NCI-H187 (cell line): ENCODE measurements at places on chromosomes 1 and 21.

DNA sequence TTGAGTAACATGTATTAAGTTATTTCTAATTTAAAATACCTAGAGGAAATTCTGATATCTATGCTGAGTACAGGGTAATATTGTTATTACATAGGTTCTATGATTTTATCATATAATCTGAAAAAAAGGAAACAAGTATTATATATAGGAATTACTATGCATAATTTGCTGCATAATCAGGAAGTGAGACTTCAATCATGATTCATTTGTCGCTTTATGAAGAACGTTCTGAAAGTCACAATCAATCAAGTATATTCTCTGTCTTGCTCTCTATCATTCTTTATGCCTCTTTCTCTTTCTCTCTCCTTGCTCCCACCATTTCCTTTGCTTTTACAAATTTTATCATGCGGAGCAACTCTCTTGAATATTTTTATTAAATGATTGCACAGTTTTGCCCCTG, 1130.3 kb downstream of the PLA2G4A start:
- DNase-seq, result no peak

GRCh38 chr1:226209307-226210059, 14.0 kb upstream of the MIXL1 start:
- no peak for DNase-seq

DNA sequence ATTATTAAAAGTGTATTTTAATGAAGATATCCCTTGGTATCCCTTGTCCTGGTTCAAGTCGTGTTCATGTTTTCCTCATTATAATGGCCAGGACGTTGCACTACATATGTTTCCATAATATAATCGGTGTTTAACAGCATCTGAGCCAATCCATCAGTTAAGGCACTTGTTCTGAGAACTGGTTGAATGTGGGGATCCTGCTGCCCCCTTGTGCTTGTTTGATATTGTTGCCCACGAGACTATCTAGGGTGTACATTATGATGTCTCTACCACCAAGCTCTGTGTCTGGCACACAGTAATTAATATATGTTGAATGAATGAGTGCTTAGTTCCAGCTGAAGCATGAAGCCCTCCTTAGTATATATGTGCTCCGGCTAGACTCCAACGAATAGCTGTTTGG, 193.0 kb downstream of the CACNA1E start:
- peak; percentile 56 for DNase-seq

DNA sequence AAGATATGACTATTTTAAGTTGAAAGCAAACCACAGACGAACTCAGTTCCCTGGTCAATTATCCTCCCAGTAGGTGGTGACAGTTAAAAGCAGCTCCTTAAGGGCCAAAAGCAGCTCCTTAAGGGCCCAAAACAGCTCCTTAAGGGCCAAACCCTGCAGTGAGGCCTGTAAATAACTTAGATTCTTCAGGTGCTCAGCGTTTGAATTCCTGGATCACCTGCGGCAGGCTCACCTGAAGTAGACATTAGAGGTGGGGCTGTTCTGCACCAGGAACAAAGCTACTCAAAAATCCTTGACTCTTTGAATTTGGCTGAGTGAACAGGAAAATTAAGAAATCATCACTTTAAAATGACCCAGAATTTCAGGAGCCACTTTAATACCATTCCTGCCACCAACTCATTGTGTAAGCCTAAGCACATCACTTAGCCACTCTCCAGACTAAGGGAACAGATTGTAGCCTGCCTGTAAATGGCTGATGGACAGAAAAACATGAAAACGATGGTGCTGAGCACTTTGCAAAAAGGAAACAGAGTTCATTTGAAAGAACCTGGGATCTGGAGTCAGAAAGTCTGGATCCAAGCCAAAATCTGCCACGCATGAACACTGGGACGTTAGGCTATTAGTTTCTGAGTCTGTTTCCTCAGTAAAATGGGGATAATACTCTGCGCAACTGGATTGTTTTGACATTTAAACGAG, 126.9 kb downstream of the LRIG2 start:
- peak; percentile 83 for DNase-seq

GRCh38 chr1:222547944-222548671, at the start of gene HHIPL2:
TSS of gene HHIPL2 (minus strand) at chr1:222548104. CDS start at chr1:222548044, 60 bp downstream.
- no peak for DNase-seq

- DNase-seq, result no peak
Measured at GRCh38 chr1:217418269-217419193, 212.4 kb downstream of the GPATCH2 start.

DNA sequence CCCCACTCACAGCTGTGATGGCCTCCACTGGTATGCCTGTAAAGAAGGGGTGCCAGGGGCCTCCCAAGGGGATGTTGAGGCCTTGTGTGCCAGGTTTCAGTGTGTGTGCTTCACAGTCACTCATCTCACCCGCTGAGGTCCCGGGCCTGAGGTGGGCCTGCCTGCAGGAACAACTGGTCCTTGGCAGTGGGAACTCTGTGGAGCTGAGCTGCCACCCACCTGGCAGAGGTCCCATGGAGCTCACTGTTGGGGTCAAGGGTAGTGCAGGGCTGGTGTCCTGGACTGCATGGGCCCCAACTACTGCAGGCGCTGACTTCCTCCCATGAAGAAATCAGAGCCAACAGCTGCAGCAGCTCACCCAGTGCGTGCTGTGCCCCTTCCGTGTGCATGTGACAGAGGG, 17.3 kb upstream of the ZNF678 start:
- no peak for DNase-seq

GRCh38 chr1:39524591-39525365, 33.3 kb downstream of the BMP8A start:
- no peak for DNase-seq

DNA sequence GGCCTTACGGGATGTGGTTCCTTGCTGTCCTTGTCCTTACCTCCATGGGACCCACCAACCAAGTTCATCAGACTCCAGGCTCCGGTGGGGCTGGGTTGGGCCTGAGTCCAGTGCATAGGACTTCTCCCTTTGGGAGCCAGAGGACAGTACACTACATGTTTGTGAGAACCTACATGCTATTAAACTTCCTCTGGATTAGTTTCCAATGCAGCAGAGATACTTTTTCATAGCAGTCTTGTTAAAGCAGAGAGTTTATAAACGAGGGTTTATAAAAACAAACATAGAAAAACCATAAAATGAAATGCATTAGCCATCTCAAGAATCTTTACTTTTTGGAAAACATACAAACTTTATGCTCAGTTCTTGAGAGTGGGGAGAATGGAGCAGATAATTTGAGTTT, 33.4 kb downstream of the INKA2 start:
- no peak for DNase-seq

DNA sequence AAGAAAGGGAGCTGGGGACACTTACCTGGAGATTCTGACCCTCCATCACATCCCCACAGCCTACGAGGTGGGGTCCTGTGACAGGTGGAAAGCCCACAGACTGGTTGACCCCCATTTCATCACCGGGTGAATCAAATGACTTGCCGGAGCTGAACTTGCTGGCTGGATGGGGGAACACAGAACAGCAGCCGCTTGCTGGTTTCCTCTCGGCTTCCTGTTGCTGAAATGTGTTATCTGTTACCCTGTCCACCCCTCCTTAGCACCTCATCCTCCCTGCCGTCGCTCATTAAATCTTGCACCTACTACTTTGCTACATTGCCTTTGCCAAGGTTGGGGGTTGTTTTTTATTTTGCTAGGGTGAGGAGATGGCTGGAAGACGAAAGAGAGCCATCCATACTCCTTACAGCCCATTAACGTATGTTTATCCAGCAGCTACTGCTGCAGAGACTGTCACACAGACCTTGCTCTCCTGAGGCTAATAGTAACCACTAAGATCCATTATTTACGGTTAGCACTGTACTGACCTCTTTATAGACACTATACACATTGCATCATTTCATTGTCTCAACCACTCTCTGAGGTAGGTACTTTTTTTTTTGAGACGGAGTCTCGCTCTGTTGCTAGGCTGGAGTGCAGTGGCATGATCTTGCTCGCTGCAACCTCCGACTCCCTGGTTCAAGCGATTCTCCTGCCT, 7.0 kb downstream of the PAFAH2 start:
- no peak for DNase-seq

- DNase-seq, result no peak
Measured at GRCh38 chr1:216903382-216903740, 180.1 kb upstream of the ESRRG start.

DNA sequence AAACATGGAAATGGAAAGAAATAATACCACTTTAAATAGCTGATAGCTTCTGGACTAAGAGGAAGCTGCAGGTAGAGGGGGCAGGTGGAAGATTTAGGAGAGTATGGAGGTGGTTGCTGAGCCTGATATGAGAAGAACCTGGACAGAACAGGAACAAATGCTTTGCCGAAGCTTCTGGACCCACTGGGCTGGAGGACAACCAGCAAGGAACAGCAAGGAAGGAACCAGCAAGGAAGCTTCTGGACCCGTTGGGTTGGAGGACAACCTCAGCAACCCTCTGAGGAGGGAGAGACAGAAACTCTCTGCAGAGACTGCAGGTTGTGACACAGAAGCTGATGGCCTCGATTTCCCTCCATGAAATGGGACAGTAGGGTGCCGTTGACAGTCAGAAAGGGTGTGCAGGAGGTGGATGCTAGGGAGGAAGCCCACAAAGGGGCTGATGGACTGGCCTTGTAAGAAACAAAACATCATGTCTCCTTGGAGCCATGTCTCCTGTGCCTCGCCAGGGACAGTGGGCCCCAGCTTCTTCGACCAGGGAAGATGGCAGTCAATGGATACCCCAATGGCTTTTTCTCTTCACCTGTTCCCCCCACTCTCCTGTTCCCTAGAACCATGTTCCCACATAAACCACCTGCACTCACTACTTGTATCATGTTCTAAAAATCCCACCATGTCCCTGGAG, 8.3 kb upstream of the WNT3A start:
- DNase-seq, result no peak

DNA sequence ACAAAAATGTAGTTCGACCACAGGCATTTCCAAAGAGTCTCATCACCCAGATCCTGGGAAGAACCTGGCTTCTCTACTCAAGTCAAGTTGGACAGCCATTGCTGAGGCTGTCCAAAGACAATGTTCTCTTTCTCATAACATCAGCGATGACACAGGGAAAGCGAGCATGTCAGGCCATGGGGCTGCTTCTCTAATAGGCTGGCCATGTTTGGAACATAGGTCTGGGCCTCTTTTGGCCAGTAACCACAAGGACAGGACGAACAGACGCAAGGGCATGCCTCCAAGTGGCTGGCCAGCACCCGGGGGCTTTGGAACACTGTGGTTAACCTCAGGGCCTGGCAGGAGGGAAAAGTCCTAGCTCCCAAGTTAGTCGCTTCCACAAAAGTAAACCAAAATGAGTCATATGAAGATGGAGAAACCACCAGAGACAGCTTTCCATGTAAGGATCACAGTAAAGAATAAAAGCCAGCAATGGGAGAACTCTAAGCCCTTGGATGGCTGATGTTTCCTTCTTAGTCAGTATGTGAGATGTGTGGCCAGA, 80.6 kb upstream of the SLC44A3 start:
- DNase-seq, result no peak

GRCh38 chr1:248849152-248849551, 9.7 kb downstream of the ZNF692 start:
- no peak for DNase-seq

GRCh38 chr1:240555524-240555923, 56.4 kb downstream of the GREM2 start:
- DNase-seq, result no peak

GRCh38 chr1:92219028-92219427, 1.3 kb downstream of the C1orf146 start:
- DNase-seq, result no peak

GRCh38 chr1:34332996-34333395, 156.3 kb downstream of the C1orf94 start:
- no peak for DNase-seq

GRCh38 chr21:35057428-35057827, 8.3 kb upstream of the RUNX1 start:
- DNase-seq, result no peak

GRCh38 chr1:171563675-171564074, 58.4 kb upstream of the MYOCOS start:
- no peak for DNase-seq

GRCh38 chr1:217062586-217062985, 339.4 kb upstream of the ESRRG start:
- DNase-seq, result no peak

GRCh38 chr1:112263453-112263852, 132.6 kb upstream of the CTTNBP2NL start:
- no peak for DNase-seq

DNA sequence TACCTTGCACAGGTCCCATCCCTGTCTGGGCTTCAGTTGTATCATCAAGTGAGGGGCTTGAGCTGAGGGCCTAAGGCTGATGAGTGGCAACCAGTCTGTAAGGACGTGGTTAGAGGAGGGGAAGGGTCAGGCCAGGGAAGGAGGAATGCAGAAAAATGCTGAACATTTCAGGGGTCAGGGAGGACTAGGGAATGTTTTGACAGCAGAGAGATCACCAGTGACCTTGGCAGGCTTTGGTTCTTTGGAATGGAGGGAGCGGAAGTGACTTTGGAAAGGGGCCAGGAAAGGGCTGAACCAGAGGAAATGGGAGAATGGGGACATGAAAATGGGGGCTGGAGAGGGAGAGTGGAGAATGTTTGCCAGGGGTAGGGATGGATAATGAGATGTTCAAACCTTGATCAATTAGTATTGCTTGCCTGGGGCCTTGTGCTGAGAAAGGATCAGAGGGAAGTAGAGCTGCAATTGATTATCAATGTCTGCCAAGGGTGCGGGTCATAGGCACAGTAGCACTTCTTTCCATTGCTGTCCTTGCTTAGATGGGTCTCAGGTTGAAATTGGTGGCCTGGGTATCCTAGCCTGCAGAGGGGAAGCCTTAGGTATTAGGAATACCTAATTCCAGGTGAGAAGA, 7.4 kb downstream of the LDLRAP1 start:
- no peak for DNase-seq

DNA sequence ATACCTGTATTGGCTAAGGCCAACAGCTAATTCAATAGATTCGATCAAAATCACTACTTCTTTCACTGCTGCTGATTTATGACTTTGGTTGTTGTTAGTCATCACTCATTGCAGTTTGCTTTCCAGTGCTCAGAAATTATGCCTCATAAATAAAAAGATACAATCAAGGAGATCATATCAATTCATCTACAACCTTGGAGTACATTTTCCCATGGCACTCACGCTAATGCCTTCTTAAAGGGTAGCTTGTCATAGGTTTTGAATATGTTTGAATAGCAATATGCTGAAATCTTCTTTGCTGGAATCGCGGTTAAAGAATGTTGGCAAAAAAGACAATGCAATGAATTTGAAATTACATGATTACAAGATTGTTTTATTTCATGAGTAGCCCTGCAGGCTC, 89.9 kb downstream of the KCTD3 start:
- DNase-seq, result no peak

- no peak for DNase-seq
Measured at GRCh38 chr1:226748306-226748705, 9.2 kb upstream of the ITPKB start.

GRCh38 chr21:34684174-34684876, 15.5 kb downstream of the CLIC6 start:
- no peak for DNase-seq

GRCh38 chr1:3924186-3924824, 24.2 kb upstream of the C1orf174 start:
- DNase-seq, result no peak

- DNase-seq, result no peak
Measured at GRCh38 chr1:79198832-79199231, 192.3 kb upstream of the ADGRL4 start.

GRCh38 chr21:35028451-35028978, 20.6 kb downstream of the RUNX1 start:
- DNase-seq, result no peak
